ENCODE measurements at places on chromosomes 4 and X.

GRCh38 chrX:65596270-65597034, 61.9 kb upstream of the LAS1L start:
- peak; percentile 52 for DNase-seq

DNA sequence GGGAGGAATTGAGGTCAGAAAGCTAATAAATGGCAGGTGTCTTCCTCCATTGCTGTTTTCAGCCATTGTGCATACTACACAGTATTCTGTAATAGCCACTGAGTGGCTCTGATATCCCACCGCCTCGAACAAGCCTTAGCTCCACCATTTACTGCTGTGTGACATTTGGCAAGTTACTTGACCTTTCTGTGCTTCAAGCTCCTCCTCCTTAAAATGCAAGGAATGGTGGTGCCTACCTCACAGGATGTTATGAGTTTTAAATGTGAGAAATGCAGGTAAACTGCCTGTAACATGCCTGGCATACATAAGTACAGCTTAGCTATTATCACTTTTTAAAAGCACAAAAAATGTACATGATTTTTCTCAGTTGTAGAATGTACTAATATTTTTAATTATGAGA, 421.0 kb downstream of the MAPK10 start:
- no peak for DNase-seq

- DNase-seq, result no peak
Measured at GRCh38 chrX:153731117-153731844, 6.6 kb downstream of the ABCD1 start.

DNA sequence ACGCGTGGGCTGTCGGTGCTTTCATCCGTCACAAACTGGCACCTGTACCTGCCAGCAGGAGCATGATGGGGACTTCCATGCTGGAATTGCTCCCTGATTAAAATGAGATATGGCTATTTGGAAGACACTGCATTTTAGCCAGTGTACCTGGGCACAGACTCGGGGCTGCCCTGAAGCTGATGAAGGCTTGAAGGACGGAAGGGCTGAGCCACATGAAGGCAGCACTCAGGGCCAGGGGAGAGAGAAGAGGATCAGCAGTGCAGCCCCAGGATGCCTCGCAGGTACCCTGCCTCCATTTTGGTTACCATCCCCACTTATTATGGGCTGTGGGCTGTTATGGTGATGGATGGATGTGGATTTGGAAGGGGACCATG, 79.0 kb downstream of the CRMP1 start:
- no peak for DNase-seq

DNA sequence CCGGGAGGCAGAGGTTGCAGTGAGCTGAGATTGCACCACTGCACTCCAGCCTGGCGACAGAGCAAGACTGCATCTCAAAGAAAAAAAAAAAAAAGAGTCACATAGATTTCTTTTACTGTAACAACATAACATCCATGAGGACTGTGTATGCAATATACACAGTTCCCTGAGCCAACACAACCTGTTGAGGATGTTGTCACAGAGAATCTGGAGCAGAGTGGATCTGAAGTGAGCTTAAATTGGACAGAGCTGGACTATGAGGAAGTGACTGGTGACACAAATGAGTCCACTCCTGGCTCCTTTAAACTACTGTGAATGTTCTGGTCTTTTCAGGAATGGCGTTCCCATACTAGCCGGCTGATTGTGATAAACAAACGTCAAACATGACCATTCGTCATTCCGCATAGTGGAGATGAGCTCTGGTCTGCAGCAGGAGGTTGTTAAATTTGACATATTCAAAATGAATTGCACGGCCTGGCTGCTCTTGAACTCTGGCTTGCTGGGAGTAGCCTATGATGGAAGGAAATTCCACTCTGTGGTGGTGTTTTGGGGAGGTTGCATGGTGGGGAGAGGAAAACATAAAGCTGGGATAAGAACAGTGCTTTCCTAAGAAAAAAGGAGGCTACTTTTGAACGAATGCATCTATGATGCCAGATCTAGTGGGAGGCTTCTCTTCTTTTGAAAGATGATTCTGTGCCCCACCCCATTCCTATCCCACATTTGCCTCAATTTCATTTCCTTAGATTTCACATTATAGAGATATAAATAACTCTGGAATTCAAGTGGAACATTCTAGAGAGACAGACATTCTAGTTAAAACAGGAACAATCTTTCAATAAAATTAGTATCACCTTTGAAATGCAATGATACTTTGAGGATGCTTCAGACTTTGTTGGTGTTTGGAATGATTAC, 149.5 kb downstream of the SHROOM3 start:
- no peak for DNase-seq

DNA sequence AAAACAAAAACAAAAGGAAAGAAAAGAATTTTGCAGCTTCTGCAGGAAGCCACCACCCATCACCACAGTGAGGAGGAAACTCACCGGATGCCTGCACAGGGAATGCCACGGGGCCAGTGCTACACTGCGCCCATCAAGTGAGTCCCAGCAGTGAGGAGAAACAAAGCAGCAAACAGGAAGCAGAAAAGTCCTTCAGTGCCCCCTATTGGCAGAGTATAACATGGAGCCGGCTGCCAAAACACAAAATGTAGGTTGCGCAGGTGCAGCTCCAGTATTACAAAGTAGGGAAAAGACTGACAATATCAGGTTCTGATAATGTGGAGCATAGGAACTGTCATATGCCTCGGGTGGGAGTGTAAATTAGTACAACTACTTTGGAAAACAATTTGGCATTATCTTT, 23.3 kb upstream of the SCML2 start:
- DNase-seq, result peak; percentile 15

DNA sequence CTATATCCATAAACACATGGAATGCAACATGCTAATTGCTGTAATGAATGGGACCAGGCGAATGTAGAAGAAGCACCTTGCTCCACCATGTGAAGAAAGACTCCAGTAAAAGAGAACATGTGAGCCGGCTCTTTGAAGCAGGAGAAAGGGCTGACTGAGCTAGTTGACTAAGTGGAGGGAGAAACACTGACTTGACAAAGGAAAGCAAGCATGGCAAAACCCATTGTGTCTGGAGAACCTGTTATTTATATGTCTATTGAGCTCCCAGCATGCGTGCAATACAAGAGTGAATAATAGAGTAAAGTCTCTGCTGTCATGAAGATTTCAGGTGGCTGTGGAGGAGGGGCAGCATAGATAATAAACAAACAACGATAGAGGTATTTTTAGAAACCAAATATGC, 559.9 kb downstream of the RAB28 start:
- DNase-seq, result no peak

DNA sequence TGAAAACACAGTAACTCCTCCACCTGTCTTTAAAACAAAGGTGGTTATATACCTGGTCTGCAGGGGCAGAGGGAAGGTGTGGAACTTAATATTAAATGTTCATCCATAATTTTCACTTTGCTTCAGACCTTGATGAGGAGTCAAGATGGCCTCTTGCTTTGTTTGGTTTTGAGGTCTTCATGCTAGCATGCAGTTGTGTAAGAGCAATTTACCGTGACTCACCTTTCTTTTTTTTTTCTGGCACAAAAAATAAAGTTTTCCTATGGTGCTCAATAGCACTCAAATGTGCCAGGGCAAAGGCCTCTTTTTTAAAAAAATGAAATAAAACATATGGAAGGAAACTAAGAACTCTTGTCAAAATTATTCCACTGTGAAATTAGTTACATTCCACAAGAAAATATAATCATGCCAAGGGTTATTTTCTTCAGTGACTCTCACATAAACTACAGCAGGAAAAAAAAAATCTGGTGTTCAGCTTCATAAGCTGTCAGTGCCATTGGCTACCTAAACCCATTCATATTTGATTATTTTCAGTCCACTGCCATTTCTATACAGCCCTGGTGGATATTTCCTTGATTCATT, 128.2 kb downstream of the SLC7A11 start:
- DNase-seq, result no peak

DNA sequence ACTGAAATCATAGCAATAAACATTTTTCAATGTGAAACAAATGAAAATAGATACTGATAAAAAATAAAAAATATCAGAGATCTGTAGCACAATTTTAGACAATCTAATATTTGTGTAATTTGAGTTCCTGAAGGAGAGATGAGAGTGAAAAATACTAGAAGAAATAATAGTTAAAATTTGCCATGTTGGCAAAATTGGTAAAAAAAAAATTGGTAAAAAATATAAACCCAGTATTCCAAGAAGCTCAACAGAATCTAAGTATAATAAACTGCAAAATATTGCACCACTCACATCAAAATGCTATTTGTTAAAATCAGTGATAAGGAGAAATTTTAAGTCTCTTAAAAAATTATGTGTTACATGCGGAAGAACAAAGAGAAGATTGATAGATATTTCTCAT, 1680.7 kb downstream of the PCDH7 start:
- no peak for DNase-seq

DNA sequence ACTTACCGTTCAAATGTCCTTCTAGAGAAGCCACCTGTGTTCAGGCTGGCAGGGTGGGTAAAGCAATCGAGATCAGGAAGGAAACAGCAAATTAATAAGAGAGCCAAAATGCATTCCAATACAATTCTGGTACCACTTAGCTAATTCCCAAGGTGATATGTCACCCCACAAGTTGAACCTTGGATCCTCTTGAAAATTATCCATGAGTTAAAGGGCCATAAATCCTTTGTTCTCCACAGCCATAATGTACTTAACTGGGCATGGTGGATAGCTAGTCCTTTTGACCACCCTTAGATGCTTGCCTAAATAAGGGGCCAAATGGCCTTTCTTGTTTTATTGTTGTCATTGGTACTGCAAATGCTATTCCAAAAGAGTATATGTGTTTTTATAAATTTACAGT, 2.0 kb downstream of the TNMD start:
- no peak for DNase-seq

DNA sequence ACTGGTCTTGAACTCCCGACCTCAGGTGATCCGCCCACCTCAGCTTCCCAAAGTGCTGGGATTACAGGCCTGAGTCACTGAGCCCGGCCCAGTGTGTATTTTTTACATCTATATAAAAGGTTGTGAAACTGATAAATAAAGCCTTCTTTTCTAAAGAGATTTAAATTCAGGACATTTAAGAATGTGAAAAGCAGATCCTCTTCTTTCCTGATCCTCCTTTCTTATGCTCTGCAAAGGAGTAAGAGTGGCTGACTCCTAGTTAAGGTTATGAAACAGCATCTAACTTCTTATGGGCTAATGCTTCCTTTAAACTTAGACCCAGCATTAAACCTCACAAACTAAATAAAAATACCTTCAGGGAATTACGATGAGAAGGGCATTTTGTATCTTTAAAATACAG, 197.7 kb upstream of the MAB21L2 start:
- DNase-seq, result no peak

Measured in activated naive CD4-positive, alpha-beta T cell treated with Interleukin-2 at 50 U/mL for 16 hours (primary cell).